Activated gamma-delta T cell (primary cell): ENCODE measurements at places on chromosomes 1 and 21.

DNA sequence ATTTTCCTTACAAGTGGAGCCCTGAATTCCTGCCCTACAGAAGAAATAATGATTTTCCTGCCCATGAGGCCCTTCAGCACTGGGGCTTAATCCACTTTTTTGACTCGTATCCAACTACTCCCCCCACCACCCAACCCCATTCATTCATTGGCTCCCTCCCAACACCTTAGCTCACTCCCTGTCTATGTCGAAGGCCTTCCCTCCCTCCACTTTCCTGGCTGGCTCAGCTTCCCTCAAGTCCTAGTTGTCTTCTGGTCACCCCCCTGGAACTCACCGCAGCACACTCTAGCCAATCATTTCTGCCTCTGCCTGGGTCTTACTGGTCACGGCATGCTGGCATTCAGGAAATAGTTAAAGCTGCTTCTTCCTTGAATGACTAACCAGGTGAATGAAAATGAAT, 118.9 kb downstream of the PGBD5 start:
- no peak for DNase-seq

DNA sequence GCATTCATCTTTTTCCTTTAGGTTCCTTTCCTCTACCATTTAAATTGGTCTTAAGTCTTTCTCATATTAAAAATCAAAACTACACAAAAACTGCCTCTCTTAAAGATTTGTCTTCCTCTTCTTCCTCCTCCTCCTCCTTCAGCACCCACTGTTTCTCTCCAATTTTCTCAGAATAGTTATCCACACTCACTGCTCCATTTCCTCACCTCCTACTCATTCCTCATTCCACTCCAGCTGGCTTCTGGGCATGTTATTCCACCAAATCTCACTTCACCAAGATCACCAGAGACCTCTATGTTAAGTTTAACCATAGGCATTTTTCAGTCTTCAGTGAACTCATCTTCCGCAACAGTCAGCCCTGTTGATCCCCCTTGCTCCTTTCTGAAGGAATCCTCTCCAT, 173.7 kb downstream of the SLC35F3 start:
- no peak for DNase-seq

GRCh38 chr1:24575905-24576587, 20.2 kb downstream of the NCMAP start:
- no peak for DNase-seq

- no peak for DNase-seq
Measured at GRCh38 chr1:27963393-27963792, 3.6 kb downstream of the XKR8 start.

DNA sequence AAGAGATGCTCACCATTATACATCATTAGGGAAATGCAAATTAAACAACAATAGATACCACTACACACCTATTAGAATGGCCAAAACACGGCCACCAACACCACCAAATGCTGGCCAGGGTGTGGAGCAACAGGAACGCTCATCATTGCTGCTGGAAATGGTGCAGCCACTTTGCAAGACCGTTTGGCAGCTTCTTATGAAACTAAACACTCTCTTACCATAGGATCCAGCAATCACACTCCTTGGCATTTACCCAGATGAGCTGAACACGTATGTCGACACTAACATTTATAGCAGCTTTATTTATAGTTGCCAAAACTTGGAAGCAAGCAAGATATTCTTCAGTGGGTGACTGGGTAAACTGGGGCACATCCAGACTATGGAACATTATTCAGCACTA, 28.9 kb upstream of the ADARB1 start:
- no peak for DNase-seq

GRCh38 chr1:111863401-111863800, 107.7 kb downstream of the DDX20 start:
- no peak for DNase-seq

GRCh38 chr1:40303051-40303771, 13.9 kb downstream of the COL9A2 start:
- DNase-seq: no peak

- DNase-seq: no peak
Measured at GRCh38 chr21:43971201-43971991, 40.7 kb upstream of the TRAPPC10 start.

GRCh38 chr1:57600424-57600823, 176.6 kb upstream of the DAB1 start:
- DNase-seq: no peak

DNA sequence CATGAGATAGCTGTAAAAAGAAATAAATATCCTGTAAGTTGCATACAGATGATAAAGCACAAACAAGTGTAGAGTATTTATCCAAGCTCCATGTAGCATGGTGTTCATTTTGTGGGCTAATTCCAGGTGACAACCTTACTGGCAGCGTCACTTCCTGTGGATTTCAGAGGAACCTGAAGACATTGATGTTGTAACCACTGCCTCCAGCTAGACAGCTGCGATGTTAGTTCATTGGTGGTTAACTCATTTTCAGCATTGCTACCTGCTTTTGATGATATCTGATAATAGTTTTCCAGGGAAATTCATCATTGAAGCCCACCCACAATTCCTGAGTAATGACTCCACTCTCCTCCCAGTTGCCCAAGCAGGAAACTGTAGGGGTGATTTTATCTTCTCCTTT, 3.0 kb downstream of the HSD3B1 start:
- DNase-seq: no peak

- no peak for DNase-seq
Measured at GRCh38 chr1:222225316-222225691, 322.6 kb downstream of the HHIPL2 start.

- DNase-seq: no peak
Measured at GRCh38 chr1:18597160-18598042, 33.2 kb upstream of the PAX7 start.

DNA sequence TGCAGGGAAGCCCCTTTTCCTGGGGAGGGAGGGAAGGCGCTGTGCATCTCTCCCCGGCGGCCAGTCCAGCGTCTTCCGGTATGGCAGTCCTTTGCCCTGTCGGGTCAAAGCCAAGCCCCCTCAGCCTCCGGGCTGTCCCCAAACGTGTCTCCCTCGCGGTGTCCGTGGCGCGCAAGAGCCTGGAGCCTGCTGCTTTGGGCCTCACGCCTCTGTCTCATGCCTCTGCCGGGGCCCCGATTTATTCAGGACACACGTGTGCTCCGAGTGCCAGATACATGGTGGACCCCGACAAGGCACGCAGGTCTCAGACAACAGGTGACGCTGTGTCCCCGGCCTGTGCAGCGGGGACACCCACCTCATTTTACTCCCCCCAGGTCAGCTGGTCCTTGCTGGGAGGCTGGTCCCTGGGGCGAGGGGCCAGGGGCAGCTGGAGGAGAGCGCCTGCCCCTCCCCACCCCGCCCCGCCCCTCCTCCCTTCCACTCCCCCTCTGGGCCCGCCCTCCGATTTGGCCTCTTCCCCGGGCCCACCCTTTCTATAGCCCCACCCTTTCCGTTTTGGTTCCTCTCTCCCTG, 176.7 kb downstream of the CAMTA1 start:
- no peak for DNase-seq

DNA sequence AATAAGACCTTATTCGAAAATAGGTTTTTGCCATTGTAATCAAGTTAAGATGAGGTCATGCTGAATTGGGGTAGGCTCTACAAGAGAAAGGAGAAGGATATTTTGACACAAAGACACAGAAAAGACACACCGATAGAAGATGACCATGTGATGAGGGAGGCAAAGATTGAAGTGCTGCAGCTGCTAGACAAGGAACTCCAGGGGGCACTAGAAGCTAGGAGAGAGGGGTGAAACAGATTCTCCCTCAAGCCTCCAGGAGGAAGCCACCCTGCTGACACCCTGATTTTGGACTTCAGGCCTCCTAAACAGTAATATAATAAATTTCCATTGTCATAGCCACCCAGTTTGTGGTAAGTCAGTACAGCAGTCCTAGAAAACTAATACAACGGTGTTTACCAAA, 506.8 kb upstream of the CAMK1G start:
- DNase-seq: no peak

- no peak for DNase-seq
Measured at GRCh38 chr1:15354580-15354965, 55.1 kb upstream of the EFHD2 start.

DNA sequence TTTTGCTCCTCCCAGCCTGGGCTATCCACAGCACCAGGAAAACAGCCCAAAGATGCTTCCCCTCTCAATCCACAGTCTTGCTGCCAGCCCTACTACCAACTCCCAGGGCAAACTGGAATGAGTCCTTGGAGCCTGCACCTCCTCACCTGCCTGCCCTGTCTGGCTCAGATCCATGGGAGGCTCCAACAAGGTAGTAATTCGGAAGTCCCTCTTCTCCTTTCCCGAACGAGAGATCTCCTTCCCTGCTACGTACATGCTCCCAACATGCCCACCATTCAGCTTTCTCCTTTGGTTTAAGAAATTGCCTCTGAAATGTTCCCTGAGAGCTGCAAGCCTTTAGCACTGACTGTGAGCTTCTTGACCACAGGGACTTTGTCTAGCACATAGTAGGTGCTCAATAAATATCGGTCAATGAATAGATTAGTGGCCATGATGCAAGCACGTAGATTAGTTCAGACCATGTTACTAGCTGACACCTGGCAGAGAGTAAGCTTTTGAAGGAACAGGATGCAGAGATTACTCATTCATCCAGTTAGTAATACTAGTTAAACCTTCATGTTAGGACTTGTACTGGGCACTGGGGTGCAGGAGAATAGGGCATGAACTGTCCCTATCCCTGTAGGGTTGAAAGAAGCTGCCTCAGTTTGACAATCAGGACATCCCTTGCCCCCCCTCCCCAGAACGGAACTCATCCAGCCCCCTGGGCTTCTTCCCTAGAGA, 80.1 kb downstream of the DISP3 start:
- DNase-seq: no peak

DNA sequence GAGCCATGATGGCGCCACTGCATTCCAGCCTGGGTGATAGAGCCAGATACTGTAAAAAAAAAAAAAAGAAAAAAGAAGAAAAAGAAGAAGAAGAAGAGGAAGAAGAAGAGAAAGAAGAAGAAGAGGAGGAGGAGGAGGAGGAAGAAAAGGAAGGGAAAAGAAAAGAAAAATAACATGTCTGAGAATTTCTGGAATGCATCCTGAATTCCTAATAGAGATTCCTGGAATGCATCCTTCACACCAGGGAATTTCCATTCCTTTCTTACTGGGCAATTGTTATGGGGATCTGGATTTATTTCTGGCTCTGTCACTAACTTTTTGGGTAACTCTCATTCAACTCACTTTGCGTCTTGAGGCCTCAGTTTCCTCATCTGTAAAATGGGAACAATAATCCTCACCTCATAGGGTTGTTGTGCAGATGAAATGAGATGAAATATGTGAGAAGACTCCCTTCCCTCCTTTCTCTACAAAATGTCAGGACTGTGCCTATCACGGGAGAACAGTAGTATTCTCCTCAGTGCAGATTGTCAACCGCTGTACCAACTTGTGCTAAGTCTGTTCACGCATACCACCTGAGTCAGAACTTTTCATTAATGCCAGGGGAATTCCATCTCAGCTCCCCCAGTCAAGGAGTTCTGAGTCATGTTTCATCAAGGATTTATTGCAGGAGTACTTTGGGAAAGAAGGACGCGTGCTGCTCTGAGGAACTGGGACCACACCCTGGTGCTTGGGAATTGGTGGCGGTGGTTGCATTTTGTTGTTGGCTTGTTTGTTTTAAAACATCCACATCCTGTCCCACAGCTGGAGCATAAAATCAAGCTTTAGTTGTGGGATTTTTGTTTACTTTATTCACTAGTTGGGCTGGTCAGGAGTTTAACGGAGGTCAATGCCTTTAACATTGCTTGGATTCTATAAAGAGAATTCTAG, 42.4 kb upstream of the ROR1 start:
- no peak for DNase-seq

GRCh38 chr1:58862728-58863385, 79.0 kb upstream of the JUN start:
- DNase-seq: no peak

DNA sequence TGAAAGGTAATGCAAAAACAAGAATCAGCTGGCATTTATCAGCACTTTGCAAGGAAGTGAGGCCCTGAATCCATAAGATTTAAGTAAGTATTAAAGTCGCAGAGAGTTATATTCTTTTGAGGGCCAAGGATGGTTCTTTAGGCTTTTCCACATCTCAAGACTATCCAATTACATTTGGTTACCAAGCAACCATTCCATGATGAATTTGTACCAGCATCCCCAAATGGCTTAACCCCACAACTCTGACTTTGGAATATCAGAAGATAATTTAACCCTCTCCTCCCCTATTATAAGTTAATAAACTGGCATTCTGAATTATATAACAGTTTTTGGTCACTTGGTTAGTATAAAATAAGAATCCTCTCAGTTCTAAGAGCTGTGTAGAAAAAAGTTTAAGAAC, 2.8 kb downstream of the PHTF1 start:
- DNase-seq: no peak

- DNase-seq: no peak
Measured at GRCh38 chr1:103496014-103496635, 29.4 kb upstream of the RNPC3 start.

- DNase-seq: no peak
Measured at GRCh38 chr21:39688010-39688409, 57.0 kb upstream of the IGSF5 start.

DNA sequence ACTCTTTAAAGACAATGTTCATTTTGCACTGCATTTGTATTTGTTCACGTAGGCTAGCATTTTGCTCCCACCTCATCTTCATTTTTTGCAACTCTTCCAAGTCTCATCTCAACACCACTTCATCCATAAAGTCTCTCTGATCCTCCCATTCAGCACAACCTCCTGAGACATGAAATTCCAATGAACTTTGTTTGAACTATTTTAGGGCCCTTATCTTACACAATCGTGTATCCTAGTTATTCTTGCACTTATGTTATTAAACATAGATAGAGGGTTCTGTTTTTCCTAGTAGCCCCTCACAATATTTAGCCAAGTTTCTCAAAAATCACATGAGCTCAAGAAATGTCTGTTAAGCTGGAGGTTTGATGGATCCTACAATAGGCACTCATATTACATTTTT, 500.5 kb upstream of the ADAMTS5 start:
- no peak for DNase-seq

GRCh38 chr1:75305061-75305460, 170.9 kb downstream of the LHX8 start:
- no peak for DNase-seq

- no peak for DNase-seq
Measured at GRCh38 chr1:30403061-30403645, 320.2 kb downstream of the MATN1 start.

DNA sequence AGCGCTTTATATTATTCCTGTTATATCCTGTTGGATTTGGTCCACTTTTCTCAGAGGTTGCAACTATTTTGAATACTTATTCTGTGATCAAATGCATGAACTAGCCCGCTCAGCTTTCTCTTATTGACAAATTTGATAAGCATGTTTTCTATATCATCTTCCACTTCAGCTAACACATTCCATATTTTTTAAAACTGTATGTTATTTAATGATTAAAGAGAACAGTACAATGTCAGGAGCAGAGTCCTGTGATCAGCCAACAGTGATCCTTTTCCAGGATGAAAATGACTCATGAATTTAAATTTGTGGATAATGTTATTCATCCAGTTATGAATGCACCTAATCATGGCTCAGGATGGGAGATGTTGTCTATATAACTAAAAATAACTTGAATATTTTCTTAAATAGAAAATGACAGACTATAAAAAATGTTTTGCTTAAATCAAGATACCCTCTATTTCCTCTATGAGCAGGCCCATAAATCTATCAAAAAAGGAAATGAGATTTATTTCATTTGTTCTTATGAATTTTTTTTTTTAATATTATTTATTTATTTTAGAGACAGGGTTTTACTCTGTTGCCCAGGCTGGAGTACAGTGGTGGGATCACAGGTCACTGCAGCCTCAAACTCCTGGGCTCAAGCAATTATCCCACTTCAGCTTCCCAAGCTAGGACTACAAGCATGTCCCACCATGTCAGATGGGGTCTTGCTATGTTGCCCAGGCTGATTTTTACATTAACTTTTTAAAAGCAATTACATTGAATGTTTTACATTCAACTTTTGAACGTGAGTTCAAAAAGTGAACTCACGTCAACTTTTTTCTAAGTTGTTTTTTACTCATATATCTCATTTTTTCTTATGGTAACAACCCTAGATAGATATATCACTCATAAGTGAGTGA, 12.5 kb downstream of the BPNT1 start:
- DNase-seq: no peak
